ENCODE measurements at places on chromosomes 7 and 10.

GRCh38 chr7:107035446-107035845, 9.1 kb upstream of the PRKAR2B start:
- no peak for DNase-seq

- DNase-seq, result no peak
Observed at GRCh38 chr7:106881984-106882383, 16.9 kb downstream of the PIK3CG start.

GRCh38 chr10:97534746-97535367, 36.1 kb downstream of the UBTD1 start:
- no peak for DNase-seq

DNA sequence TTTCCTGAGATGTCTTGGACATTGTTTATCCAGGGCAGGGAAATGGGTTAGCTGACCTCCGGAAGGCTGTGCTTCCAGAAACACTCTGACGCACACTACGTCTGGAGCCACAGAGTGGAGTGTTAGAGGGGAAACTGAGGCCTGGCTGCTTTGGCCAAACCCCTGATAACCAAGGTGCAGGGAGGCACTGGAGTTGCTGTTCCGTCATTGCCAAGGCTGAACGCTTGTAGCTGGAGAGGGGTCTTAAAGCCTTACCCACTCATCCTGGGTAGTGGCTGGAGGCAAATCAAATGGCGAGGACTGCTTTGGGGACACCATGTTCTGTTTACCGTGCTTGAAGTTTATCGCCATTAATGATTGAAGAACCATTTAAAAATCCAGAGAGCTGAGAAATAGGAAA, 604.1 kb upstream of the FOXK1 start:
- no peak for DNase-seq

- peak; percentile 16 for DNase-seq
Observed at GRCh38 chr10:21173802-21174714, 276.9 kb upstream of the NEBL start.

GRCh38 chr7:105130048-105130447, 116.0 kb downstream of the KMT2E start:
- DNase-seq, result no peak

DNA sequence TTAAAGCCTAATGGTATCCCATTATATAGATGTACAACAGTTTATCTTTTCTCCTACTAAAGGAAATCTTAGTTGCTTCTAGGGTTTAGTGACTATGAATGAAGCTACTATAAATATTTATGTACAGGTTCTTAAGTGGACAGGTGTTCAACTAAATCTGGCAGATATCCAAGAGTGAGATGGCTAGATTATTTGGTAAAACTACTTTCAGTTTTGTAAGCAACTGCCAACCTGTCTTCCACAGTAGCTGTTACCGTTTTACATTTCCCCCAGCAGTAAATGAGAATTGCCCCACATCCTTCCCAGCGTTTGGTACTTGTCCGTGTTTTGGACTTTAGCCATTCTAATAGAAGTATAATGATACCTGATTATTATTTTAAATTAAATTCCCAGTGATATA, 144.9 kb upstream of the MAGI2 start:
- no peak for DNase-seq

DNA sequence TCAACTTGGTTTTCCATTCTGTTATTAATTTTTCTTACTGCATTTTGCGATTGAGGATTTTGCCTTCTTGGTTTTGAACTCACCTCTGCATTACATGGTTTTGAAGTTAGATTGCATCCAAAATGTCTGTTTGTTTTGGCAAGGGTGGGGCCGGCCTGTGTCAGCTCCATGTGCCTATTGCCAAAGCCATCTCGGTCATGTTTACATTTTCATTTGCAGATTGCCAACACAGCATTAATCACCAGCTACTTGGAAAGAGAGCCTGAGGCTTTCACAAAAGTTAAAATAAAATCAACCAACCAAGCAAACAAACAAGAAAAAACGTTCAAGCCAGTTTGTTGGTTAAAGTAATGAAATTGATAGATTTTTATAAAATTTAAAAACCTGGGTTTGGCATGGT, 695.8 kb downstream of the TYW1 start:
- no peak for DNase-seq

DNA sequence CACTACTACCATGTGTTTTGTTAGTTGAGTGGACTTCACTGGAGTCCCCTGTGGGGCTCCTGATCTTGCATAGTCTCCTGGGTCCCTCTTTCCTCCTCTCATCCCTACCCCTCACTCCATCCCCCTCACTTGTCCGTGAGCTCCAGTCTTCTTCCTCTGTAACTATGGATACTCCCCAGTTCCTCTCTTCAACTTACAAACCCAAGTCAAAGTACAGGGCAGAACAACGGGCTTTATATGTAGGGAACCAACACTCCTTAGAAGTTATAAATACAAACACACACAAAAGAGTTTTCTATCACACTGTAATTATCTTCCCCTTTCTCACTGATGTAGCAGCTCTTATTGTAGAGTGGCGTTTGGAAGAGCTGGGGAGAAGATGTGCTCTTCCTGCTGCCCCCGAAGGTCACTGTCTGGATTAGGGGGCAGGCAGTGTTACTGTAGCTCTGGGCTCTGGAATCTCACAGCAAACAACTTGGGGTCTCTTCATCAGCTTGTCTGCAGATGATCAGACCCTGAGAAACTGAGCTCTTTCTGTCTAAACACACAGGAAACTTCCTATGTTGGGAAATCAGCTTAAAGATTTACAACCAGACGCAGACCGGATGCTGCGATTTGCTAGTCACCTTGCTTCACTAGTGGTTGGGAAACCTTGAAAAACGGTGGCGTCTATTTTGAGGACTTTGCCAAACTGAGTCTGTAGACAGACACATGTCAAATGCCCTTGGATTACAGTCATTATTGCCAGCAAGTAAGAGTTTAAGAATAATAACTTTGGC, 13.6 kb downstream of the SNX10 start:
- DNase-seq, result no peak

DNA sequence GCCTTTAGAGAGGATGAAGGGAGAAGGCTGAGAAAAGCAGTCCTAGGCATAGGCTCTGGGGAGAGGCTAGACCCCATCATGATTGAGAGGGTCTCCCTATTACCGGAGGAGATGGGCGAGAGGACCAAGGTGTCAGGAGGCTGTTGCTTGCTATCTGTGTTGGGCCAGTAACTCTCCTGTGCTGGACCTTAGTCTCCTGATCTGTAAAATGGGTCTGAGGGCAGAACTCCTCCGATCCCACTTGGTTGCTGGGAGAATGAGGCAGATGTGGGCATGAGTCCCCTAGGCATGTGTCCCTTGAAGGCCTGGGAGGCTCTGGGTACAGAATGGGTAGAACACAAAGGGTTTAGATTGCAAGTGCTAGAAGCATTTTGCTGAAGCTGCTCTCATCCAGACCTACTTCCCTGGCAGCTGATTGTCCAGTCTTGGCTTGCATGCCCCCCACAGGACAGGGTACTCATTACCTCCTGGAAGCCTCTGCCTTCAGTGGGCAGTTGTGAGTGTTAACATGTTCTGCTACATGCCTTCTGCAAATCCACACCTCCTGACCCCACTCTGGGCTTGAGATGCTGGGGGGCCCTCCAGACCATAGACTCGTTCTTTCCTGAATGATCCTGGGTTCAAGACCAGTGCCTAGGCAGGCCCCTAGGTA, 4.4 kb downstream of the ZMIZ1 start:
- no peak for DNase-seq

GRCh38 chr10:51113007-51113406, 38.7 kb downstream of the PRKG1 start:
- no peak for DNase-seq

GRCh38 chr7:27616914-27617548, 45.7 kb downstream of the HIBADH start:
- DNase-seq, result no peak

DNA sequence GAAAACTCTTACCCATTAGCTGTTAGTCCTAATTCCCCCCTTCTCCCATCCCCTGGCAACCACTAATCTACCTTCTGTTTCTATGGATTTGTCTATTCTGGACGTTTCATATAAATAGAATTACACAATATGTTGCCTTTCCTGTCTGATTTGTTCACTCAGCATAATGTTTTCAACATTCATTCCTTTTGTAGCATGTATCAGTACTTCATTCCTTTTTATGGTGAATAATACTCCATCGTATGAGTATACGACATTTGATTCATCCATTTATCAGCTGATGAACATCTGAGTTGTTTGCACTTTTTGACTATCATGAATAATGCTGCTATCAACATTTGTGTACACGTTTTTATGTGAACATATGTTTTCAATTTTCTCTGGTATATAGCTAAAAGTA, 4.4 kb upstream of the FRAT1 start:
- no peak for DNase-seq

GRCh38 chr7:66047426-66047825, 28.2 kb upstream of the ASL start:
- DNase-seq, result no peak

DNA sequence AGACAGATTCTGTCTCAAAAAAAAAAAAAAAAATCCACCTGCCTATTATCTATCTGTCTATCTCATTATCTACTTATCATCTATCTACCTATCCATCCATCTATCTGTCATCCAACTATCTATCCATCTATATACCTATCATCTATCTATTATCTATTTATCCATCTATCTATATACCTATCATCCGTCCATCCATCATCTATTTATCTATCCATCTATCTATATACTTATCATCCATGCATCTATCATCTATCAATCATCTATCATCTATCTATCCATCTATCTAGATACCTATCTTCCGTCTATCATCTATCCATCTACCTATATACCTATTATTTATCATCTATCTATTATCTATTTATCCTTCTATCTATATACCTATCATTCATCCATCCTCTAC, 16.5 kb upstream of the TPST1 start:
- DNase-seq, result no peak

GRCh38 chr7:15947754-15948153, 261.3 kb upstream of the MEOX2 start:
- no peak for DNase-seq

GRCh38 chr10:99770408-99771045, 11.9 kb upstream of the ABCC2 start:
- DNase-seq, result no peak

- DNase-seq, result no peak
Observed at GRCh38 chr10:88297103-88297502, 286.0 kb downstream of the RNLS start.

- no peak for DNase-seq
Observed at GRCh38 chr10:100881556-100882213, 31.1 kb upstream of the SLF2 start.
